ENCODE measurements at places on chromosomes 2 and 18. TPM values are rescaled to one million over a fixed set of nuclear protein-coding genes. Genes with fewer than 3 reads are reported as not detected.

- peak; percentile 84 for DNase-seq
Measured at GRCh38 chr2:183162362-183162761, 38.1 kb downstream of the NUP35 start.

ABCB6 gene
- polyA plus RNA-seq, result 21.8 TPM

CHAC2 gene
- 5.4 TPM for polyA plus RNA-seq

- no peak for DNase-seq
Measured at GRCh38 chr2:34936089-34936488, 1337.0 kb upstream of the FAM98A start.

MOCOS gene
- 17.9 TPM for polyA plus RNA-seq

- DNase-seq, result no peak
Measured at GRCh38 chr2:67628892-67629291, 231.8 kb downstream of the ETAA1 start.

C2orf80 gene
- polyA plus RNA-seq, result not detected

DNA sequence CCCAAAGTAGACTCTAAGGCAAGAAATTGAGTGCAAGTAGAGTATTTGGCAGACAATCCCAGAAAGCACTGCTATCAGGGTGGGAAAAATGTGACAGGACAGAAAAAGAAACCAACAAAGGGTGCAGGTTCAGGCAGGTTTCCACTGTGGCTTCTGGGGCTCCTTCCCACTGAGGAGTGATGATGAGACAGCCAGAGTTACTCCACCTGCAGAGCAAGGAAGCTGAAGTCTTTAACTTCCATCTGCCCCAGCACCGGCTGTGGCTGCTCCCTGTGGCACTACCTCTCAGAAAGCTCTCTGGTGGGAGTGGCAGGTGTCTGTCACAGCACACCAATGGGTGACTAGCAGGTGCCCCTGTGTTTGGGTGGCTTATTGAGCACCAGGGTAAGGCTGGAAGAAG is 37.6 kb upstream of the ACKR3 start:
- DNase-seq, result no peak

GRCh38 chr2:219527076-219527394 is 12.8 kb downstream of the ASIC4 start:
- no peak for DNase-seq

DNA sequence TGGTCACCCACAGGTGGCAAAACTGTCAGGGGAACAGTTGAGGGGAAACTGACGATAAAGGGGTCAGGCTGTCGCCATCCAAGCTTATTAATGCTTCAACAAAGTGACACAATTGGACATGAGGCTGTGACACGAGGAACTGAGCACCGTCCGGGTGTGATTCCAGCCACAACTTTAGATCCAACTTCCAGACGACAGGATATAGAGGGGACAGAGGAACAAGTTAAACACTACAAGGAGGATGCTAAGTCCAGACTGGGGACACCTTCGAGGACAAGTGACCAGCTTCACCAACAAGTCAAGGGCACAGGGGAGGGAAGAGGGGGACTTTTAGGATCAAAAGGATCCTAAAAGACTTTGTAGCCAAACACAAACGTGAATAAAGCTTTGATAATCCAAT is 23.8 kb downstream of the BOK start:
- no peak for DNase-seq

GRCh38 chr18:21004726-21005125 is 106.9 kb downstream of the ROCK1 start:
- DNase-seq, result peak; percentile 96

- DNase-seq, result no peak
Measured at GRCh38 chr18:53489266-53489665, 735.2 kb downstream of the MBD2 start.

CYRIA gene
- not detected for polyA plus RNA-seq

KCNG2 gene
- not detected for polyA plus RNA-seq

WDR7 gene
- 7.2 TPM for polyA plus RNA-seq

CCDC102B gene
- 0.56 TPM for polyA plus RNA-seq

- DNase-seq, result no peak
Measured at GRCh38 chr2:121828281-121828731, 72.9 kb downstream of the TSN start.

DNA sequence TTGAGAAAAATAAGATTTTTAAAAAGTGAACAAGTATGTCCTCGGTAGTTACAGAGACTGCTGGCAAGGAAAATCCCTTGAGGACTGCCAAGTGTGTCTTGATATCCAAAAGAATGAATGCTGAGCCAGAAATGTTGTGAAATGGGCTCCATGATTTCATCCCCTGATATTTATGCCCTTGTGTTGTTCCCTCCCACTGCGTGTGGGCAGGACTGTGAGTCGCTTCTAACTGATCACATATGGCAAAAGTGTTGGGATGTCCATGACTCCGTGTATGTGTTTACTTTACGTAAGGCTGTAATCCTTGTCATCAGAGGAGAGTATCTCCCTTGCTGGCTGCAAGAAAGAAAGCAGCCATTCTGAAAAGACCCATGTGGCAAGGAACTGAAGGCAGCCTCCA is 285.1 kb downstream of the SS18 start:
- DNase-seq, result peak; percentile 98

DNA sequence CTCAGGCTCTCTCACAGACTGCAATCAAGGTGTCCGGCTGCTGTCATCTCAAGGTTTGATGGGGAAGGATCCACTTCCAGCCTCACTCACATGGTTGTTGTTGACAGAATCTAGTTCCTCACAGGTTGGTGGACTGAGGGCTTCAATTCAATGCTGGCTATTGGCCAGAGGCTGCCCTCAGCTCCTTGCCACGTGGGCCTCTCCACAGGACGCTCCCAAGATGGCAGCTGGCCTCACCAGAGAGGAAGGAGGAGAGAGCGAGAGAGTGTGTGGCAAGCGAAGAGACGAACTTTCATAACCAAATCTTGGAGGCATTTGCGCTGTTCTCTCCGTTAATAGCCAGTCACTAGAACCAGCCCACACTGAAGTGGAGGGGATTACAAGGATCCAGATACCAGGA is 13.5 kb upstream of the DNMT3A start:
- DNase-seq, result no peak

DNA sequence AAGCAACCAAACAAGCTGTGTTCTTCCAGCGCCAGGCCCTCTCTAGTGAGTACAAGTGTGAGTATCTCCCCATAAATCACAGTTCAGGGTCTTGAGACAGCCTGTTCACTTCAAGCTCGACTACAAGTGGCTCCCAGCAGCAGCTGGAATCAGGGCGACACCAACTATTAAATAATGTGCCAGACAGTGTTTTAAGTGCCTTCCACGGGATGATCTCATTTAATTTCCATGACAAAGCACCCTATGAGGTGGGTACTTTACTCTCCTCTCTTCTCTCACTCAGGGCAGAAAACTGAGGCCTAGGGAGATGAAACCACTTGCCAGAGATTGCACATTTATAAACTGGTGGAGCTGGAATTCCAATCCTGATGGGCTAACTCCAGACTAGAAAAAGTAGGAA is 2.6 kb upstream of the FAM136A start:
- no peak for DNase-seq

- DNase-seq, result peak; percentile 44
Measured at GRCh38 chr2:36413218-36413617, 57.6 kb downstream of the CRIM1 start.

GRCh38 chr18:59139291-59139614 is 431 bp upstream of the SEC11C start:
- peak; percentile 91 for DNase-seq

- no peak for DNase-seq
Measured at GRCh38 chr2:140873915-140874531, 1256.8 kb downstream of the LRP1B start.

DCDC2C gene
- polyA plus RNA-seq, result not detected

GRCh38 chr2:11796190-11797171 is 50.0 kb downstream of the LPIN1 start:
- peak; percentile 91 for DNase-seq

SERPINB12 gene
- polyA plus RNA-seq, result not detected

DNA sequence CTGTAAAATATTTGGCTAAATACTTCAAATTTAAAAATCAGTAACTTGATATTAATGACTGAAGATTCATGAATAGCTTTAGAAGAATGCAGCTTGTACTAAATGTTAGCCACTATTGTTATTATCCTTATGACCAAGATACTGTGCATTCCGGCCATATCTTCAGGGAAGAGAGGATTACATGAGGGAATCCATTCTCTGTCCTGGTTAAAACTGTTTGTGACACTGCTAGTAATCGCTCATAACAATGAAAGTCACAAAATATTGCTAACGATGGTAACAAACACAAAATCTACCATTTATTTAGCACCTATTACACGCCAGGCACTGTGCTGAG is 217.7 kb downstream of the PRKCE start:
- peak; percentile 63 for DNase-seq

TIGD1 gene
- polyA plus RNA-seq, result 3.2 TPM

GRCh38 chr2:188399159-188399558 is 107.5 kb downstream of the GULP1 start:
- DNase-seq, result peak; percentile 42

DNA sequence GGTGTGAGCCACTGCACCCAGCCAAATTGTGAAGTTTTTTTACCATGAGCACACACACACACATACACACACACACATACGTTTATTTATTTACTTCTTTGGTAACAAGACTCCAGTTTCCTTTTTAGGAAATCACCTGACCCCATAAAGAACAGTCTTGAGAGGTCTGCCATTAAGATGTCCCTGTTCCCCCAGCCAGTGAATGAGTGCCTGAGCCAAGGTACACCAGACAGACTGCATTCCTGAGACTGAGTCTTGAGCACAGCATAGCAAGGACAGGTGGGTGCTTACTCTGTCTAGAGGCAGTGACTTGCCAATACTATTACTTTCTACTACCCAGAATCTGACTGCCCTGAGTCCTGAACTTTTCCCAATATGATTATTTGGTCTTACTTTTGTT is 167.2 kb upstream of the SATB2 start:
- no peak for DNase-seq

LRRTM4 gene
- not detected for polyA plus RNA-seq

DNA sequence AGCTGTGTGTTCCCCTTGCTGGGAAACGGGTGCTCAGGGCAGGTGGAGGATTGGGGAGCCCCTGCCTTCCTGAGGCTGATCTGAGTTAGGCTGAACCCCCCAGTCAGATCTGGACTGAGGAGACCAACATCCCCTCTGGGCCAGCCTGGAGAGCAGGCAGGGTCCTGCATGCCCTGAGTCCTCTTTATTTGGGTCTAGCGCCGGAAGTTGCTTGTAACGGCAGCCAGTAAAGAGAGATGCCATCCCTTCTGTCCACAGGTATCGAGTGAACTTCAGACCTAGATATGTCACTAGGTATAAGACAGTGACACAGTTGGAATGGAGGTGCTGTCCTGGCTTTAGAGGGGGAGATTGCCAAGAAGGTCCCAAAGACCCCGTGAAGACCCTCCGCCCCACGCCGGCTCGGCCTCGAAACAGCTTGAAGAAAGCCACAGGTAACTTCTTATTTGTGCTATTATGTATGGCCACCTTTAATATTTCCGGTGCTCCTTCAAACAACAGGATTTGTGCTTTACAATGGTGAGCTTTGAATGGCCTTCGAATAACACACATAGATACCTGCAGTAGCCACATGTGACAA is 38.0 kb downstream of the EMILIN2 start:
- DNase-seq, result no peak

PPP1R7 gene
- polyA plus RNA-seq, result 110 TPM

ZNF804A gene
- polyA plus RNA-seq, result 0.70 TPM

PROKR1 gene
- polyA plus RNA-seq, result not detected

CTAGE1 gene
- polyA plus RNA-seq, result 0.06 TPM
